ENCODE measurements at places on chromosomes 2 and 18.

DNA sequence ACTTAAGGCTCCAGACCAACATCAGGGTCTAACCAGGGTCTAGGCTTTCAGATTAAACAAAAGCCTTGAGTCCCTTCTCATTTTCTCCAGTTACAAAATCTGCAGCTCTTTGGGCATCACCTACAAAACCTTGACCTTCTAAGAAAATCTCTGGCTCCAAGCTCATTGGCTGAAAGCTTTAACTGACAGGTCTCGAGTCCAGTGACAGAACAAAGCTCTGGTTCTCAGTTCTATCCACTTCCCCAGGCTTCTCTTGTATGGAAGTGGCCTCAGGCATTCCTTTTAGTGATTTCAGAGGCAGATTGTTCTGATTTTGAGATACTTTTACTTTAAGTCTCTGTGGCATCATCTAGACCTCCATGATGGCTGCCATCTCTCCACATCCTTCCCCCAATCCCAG, 11.3 kb downstream of the SIX2 start:
- DNase-seq, result no peak

DNA sequence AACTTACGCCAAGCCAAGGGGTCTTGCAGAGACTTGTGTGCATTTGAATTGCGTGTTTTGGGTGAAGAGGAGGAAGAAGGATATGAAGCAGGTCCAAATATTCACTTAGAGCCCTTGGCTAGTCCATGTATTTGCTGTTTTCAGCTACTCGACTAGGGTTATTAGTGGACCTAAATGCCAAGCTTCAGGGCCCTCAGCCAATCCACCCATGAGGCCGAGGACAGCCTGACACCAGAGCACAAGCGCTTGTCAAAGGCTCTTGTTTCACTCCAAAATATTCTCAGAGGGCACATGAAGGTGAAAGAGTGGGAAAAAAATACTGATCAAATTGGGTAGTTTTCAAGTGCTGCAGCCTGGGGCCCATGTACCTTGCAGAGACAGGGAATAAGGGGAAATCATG, 174.8 kb upstream of the ACAA2 start:
- DNase-seq, result no peak

- DNase-seq, result peak; percentile 5
Observed at GRCh38 chr18:51391731-51392130, 194.2 kb upstream of the MEX3C start.

- DNase-seq, result no peak
Observed at GRCh38 chr2:236794176-236794957, 224.7 kb downstream of the ACKR3 start.

DNA sequence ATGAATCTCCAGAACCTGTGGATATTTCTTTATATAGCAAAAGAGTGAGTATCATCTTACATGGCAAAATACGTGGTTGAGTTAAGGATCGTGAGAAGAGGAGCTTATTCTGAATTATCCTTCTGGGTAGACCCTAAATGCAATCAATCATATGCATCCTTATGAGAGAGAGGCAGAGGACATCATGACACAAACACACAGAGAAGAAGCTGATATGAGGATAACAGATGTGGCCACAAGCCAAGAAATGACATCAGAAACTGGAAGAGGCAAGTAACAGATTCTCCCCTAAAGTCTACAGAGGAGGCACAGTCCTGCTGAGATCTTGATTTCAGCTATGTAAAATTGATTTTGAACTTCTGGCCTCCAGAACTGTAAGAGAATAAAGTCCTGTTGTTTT, 730.2 kb upstream of the ZNF804A start:
- no peak for DNase-seq

GRCh38 chr18:47628240-47628781, 302.1 kb downstream of the SMAD2 start:
- no peak for DNase-seq

DNA sequence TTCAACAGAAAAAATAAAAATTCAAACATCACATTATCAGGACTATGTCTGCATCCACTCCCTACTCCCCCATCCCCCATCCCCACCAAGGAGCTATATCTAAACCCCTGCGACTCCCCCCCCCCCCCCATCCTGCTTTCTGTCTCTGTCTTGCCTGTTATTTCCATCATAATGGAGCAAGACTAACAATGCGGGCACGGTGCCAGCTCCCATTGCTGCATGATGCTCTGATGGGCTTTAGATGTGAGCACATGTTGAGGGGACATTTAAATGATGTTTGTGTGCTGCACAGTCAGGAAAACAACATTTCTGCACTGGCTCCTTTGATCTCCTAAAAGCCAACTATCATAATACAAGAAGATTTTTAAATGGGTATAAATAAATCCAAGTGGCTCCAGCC, 644.2 kb upstream of the SETBP1 start:
- no peak for DNase-seq

All from T1000 (cell line).